IMR-90 (cell line): ENCODE measurements at places on chromosomes 16 and 17. TPM values are rescaled to one million over a fixed set of nuclear protein-coding genes. Genes with fewer than 3 reads are reported as not detected.

DNA sequence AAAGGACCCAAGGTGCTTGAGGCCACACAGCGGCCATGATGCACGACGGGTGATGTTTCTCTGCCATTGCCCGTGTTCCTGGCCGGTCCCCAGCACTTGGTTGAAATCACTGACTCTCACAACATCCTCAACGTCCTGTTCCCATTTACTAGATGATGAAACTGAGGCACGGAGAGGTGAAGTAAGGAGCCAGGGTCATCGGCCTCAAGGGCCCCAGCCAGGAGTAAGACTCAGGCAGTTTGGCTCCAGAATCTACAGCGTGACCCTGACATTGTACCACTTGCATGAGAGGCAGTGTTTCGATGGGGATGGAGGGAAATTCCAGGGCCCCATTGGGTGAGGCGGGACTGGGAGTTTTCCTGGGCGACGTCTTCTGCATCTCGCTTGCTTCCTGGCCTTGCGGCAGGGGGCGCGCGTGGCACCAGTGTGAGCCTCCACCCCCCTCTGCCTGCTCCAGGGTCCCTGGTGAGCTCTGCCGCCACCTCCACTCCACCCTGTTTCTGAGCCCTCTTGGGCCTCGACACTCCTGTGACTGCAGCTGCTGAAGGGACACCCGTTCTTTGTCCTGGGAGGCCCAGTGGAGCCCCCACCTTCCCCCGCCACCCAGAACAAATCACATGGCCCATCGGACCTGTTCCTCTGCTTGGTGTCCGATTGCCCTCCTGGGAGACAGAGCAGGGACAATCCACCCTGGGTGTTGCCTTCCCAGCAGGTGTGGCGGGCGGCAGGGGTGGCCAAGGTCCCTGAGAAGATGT, 133.0 kb upstream of the GSE1 start:
- DNase-seq, result no peak

GRCh38 chr16:47395733-47396498, 64.9 kb downstream of the ITFG1 start:
- no peak for DNase-seq

DNA sequence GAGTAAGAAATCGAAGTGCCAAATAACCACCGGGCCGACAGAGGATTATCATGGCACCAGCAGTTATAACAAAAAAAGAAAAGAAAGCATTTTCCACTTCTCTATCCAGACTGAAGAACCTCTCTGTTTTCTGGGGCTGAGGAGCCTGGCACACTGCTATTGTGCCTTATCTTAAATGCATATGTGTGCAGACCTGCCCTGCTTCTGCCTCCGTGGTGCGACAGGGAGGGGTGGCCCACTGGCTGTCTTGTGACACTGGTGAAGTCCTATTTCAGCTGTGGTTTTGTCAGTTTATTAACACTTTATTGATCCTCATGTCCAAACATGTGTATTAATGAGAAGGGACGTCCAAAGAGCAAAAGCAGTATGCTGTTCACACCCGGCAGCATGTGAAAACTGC, 55.4 kb downstream of the CDK5R1 start:
- no peak for DNase-seq

GRCh38 chr17:12492450-12492849, 173.2 kb upstream of the MYOCD start:
- DNase-seq, result peak; percentile 95

- DNase-seq, result no peak
These were observed 14.7 kb upstream of the FAM83G start for GRCh38 chr17:19019041-19019941.

DNA sequence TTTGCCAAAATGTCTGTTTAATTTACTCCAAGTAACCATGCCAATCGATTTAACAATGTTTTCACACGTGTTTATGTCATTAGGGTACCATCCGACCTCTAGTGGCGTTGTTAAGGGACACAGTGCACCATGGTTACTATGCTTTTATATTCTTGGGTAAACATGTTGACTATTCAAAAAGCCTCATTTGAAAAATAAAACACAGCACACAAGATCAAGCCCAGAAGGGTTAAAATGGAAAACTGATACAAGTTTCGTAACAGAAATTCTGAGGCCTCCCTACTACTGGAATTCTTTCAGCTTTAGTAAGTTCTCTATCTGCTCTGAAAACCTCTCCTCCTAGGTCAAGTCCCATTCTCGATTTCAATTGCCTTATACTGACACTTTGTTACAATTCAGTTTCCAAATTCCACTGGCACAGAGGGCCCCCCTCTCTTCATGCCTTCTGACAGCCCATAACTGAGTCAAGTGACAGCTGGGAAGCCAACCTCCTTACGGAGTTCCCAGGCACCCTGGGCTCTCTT, 2.1 kb downstream of the CFAP20 start:
- DNase-seq, result peak; percentile 43

- peak; percentile 82 for DNase-seq
These were observed 519 bp downstream of the DDX5 start for GRCh38 chr17:64505340-64506200.

DNA sequence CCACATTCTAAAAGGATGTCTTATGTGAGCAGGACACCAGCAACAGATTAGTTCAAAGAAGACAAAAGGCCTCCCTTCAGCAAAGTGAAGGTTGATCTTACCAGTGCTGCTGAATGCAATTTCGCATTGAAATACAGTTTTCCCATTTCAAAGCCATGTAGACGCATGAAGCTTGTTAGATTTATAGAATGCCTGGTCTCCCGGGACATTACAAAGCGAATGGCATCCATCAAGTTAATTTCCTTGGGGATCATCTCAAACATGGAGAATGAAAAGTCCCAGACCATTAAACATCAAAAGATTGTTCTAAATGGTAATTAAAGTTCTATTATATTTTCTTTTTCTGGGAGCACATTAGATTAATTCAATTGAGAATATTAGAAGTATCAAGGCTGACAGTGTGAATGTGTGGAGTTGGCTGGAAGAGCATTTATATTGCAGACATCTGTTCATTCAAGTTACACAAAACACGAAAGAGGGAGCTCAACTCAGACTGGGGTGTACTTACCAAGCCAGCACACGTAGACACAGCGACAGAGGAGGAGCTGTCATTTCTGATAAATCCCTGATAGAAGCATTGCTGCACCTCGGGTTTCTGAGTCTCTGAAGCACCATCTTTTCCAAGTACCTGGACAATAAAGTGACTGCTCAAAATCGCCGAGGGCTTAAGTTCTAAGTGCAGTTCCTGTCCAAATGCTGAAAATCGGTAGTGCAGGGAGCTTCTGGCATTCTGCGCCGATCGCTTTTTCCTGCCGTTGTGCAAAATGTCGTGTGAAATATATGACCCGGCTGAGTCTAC, 3.8 kb downstream of the ADAMTS18 start:
- no peak for DNase-seq

DNA sequence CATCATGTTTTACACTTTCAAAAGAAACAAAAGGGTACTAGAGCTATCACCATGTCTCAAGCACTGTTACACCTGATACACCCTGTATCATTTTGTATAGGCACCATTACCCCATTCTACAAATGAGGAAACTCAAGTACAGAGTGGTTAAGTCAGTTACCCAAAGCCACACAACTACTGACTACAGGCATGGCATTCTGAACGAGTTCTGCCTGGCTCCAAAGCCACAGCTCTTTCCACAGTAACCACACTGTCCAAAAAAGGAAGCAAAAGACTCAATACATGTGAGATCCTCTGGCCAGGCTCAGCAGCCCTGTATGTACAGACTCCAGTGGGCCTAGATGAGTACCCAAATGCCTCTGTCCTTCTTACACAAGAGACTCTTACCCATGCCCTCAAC, 4.7 kb downstream of the DYNC1LI2 start:
- no peak for DNase-seq

GRCh38 chr17:13263746-13264145, 245.9 kb upstream of the ELAC2 start:
- no peak for DNase-seq

- no peak for DNase-seq
These were observed 18.0 kb upstream of the RNF135 start for GRCh38 chr17:30952638-30953393.

GRCh38 chr16:50146479-50147435, 6.3 kb upstream of the TENT4B start:
- DNase-seq, result no peak

- no peak for DNase-seq
These were observed 148.4 kb downstream of the RPTOR start for GRCh38 chr17:80692931-80693467.

- DNase-seq, result no peak
These were observed 28.0 kb downstream of the IL21R start for GRCh38 chr16:27429981-27430441.

GRCh38 chr17:15309793-15310192, 31.6 kb downstream of the TEKT3 start:
- peak; percentile 35 for DNase-seq

TNFSF13 gene
- 0.56 TPM in 1 of 2 replicates, not detected in the other for total RNA-seq

CCR7 gene
- total RNA-seq, result 0.28 and 0.36 TPM in 2 replicates

PNMT gene
- total RNA-seq, result not detected in 2 replicates

PPY gene
- total RNA-seq, result not detected in 2 replicates

DNAAF8 gene
- total RNA-seq, result 0.54 and 0.56 TPM in 2 replicates

CTDNEP1 gene
- 18.3 and 23.8 TPM in 2 replicates for total RNA-seq

CD300LG gene
- total RNA-seq, result not detected in 2 replicates

PRSS36 gene
- total RNA-seq, result under 0.01 and 0.18 TPM in 2 replicates

KRTAP9-7 gene
- total RNA-seq, result not detected in 2 replicates

SLC5A11 gene
- under 0.01 TPM in 1 of 2 replicates, not detected in the other for total RNA-seq
